ENCODE measurements at places on chromosomes 1 and 21. TPM values are rescaled to one million over a fixed set of nuclear protein-coding genes. Genes with fewer than 3 reads are reported as not detected.

DNA sequence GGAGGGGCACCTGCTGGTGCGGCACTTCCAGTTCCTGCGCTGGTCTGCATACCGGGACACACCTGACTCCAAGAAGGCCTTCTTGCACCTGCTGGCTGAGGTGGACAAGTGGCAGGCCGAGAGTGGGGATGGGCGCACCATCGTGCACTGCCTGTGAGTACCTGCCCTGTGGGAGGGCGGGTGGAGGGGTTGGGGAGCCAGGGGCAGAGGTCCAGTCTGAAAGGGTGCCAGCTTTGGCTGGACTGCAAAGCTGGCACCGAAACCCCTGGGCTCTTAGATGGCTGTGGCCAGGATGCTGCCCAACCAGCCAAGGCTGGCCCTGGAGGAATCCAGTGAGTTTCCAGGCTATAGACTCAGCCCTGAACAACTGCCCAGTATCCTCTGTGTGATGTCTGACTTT is 87.3 kb downstream of the PTPRU start:
- DNase-seq = no peak

THEM5 gene
- not detected for total RNA-seq

- DNase-seq = no peak
Measured at GRCh38 chr21:44751799-44752636, 40.6 kb upstream of the TSPEAR start.

- DNase-seq = no peak
Measured at GRCh38 chr1:19250629-19251304, 557 bp downstream of the EMC1 start.

GRCh38 chr1:169460191-169460833 is 25.4 kb downstream of the SLC19A2 start:
- DNase-seq = no peak

NBPF6 gene
- total RNA-seq = not detected

GRCh38 chr1:222691016-222691415 is 21.3 kb downstream of the AIDA start:
- no peak for DNase-seq

DNA sequence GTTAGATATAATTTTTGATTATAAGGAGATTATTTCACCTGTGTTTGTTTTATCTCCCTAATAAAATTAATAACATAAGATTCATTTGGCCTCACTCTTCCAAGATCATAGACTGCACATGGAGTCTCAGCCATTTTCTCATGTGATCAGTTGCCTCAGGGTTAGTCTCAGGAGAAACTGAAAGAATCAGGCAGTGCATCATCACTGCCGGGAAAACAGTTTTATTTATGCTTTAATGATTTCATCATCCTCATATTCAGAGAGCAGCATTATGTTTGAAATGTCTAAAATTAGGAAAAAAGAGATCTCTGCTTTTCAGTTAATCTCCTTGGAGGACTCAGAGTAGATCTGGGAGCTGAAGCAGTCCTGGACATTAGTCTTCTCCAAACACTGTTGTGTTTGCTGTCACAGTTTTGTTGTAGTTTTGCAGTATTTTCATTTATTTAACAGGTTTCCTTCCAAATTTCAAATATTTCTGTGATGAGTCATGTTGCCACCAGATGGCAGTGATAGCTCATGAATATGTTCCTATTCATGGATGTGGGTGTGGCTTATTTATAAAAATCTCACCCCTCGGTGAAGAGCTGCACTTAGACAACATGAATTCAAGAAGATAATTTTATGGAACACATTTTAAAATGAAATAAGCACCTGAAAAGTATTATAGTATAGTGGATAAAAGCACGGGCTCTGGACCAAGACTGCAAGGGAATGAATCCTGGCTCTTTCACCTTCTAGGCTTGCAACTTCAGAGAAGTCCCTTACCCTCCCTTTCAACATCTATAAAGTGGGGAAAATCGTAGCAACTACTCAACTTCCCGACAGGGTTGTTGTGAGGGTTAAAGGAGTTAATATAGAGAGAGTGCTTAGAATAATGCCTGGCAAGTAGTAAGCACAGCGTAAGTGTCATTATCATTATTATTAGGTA is 31.2 kb downstream of the CHD1L start:
- DNase-seq = no peak
